ENCODE measurements at places on chromosomes 2 and 18. TPM values are rescaled to one million over a fixed set of nuclear protein-coding genes. Genes with fewer than 3 reads are reported as not detected.

- DNase-seq: no peak
These were observed 484.6 kb downstream of the SATB2 start for GRCh38 chr2:198973181-198973580.

- DNase-seq: peak; percentile 69
These were observed 47.4 kb downstream of the TSPYL6 start for GRCh38 chr2:54208364-54209240.

DNA sequence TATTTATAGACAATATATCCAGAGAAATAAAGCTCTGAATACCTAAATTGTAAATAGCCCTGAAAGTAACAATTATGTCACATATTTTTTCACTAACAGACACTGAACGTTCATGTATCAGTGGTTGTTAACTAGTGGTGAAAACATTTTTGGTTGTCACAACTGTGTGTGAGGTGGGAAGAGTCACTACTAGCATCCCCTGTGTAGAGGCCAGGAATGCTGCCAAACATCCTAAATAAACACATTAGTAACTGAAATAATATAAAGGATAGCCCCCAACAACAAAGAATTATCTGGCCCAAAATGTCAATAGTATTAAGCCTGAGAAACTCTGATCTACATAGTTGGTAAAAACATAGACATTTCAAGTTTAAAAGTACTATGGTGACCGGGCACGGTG, 64.5 kb downstream of the ROCK1 start:
- DNase-seq: no peak

DNA sequence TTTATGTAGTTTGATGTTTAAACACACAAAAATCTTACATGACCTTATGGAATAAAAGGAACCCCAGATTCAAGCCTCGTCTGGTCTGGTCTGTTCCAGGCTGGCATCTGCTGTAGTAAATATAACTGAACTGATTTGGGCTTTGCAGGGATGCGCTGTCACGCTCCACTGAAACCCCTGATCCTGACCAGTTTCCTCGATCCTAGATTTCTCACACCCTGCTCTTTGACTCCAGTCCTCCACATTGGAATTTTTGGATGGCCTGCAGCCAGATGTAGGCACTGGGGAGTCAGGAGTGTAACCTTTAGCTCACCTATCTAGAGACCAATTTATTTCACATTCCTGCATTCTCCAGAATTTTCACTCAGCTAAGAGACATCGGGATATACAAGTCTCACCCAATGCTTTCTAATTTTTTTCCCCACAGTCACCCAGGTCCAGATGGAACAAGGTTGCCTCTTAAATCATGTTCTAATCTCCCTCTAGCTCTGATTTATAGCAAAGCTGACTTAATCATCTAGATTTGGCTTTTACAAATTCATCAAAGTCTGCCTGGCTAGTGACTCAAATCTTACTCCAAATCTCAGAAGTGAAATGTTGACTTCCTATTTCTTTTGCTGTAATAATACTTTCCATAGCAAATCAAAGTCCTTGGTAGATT, 219.6 kb downstream of the CD226 start:
- peak; percentile 82 for DNase-seq

DNA sequence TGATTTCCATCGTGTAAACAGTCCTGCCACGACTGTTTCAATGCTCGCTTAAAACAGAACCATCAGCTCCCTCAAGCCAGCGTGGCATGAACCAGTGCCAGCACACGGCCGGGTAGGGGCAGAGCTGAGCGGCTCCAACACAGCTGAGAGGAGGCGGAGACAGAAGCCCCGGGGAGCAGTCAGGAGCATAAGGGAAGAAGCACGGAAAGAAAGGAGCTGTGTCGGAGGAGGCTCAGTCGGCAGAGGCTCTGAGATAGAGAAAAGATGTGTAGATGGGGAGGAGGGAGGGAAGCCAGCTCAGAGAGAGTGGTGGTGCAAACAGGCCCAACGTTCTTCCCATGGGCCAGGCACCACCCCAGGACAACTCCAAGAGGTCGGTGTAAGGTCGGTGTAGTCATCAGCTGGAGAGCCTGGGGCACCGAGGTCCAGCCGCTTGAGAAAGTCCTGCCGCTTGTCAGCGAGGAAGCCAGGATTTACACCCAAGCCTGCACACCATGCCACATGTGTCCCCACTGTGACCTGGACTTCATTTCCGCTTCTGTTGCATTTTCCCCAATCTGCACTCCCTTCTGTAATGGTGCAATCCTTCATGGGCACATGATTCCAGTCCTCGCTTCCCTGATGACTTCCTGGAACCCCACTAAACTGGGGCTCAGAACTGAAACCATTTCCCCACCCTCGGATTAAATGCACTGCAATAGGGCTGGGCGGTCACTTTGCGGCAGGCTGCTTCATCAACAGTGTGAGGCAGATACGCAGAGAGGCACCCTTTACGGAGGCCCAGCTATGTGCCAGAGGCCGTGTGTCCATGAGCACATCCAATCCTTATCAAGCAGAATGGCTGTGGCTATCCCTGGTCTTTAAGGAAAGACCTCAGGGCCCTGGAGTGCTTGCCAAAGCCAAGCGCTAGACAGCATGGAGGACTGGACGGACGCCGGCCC, 43.5 kb downstream of the CYP27C1 start:
- DNase-seq: peak; percentile 53

DNA sequence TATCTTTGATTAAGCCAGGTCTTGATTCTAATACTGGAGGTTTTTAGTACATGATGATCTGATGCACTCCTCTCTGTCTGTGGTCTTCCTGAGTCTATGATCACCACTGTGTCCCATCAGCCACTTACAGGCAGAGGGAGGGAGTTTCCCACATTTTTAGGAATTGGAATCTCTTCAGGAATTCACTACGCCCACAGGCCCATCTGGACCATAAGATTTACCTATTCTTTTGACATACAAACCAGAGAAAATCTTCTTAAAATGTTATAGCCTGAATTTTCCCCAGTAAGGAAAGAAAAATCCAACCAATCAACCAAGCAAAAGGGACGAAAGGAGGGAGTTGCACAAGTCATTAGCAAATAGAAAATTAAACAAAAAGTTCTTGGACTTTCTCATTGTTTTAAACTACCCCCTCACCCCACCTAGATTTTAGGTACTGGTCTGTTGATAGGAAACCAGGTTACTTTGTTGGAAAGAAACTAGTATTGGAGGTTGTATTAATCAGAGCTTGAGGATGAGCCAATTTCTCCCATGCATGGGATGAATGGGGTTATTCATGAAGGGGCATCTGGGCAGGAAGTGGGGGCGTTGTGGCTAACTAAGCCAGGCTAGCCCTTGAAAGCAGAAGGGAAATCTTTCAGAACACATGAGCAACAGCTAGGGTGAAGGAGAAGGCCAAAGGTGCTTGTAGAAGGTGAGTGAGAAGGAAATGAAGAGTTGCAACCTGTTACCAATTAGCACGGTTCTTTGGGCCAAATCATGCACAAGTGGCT, 328.2 kb upstream of the MEX3C start:
- no peak for DNase-seq

DNA sequence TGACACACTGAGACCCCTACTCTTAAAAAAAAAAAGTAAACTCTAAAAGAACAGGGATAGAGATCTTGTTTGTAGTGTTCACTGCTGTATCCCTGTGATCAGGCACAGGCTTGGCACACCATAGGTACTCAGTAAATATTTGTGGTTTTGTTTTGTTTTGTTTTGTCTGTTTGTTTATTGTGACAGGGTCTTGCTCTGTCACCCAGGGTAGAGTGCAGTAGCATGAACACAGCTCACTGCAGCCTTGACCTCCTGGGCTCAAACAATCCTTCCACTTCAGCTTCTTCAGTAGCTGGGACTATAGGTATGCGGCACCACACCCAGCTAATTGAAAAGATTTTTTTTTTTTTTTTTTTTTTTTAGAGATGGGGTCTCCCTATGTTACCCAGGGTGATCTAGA, 3.4 kb downstream of the FKBP1B start:
- no peak for DNase-seq

GRCh38 chr2:173667415-173667814, 297.8 kb downstream of the SP3 start:
- DNase-seq: no peak

Gene CERKL
- not detected for total RNA-seq

Gene ASB18
- total RNA-seq: not detected

Gene TRAPPC12
- total RNA-seq: 53.2 TPM

Gene CTAGE1
- total RNA-seq: under 0.01 TPM

Gene REG3G
- total RNA-seq: not detected
